ENCODE measurements at places on chromosomes 3 and 15. TPM values are rescaled to one million over a fixed set of nuclear protein-coding genes. Genes with fewer than 3 reads are reported as not detected.

DNA sequence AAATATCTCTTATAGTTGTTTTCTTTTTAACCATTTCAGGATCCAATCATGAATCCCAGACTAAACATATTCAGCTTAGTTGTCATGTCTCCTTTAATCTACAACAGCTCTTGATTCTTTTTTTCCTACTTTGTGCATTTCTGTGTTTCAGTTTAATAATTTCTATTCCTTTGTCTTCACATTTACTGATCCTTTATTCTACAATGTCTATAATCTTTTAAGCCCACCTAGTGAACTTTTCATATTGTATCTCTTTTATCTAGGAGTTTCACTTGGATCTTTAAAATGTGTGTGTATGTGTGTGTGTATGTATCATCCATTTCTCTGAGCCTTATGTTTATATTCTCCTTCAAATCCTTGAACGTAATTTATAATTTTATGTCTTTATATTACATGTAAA, 70.1 kb downstream of the RNF13 start:
- no peak for DNase-seq

- peak; percentile 61 for DNase-seq
Observed at GRCh38 chr15:81338170-81339007, 14.4 kb upstream of the STARD5 start.

DNA sequence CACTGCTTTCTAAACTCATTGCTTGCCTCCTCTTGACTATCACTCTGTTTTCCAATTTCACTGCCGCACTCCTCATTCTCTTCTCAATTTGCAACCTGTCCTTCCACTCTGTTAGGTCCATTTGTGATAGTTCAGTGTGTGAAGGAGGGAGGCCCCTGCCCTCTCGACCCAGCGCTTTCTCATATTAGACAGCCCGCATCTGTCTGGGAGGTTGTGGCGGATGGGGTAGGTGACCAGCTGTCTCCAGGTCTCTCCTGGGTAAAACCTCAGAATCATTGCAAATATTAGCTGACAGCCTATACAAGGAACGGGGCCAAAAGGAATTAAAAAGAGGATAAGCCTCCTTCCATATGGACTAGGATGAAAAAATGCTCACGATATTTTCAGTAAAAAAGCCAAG, 358.3 kb downstream of the SHQ1 start:
- no peak for DNase-seq

The ELL3 gene
- 11.6 TPM for total RNA-seq

GRCh38 chr3:190340071-190340470, 17.8 kb upstream of the CLDN1 start:
- DNase-seq, result no peak

- no peak for DNase-seq
Observed at GRCh38 chr3:112881891-112882290, 35.2 kb upstream of the CD200R1L start.

DNA sequence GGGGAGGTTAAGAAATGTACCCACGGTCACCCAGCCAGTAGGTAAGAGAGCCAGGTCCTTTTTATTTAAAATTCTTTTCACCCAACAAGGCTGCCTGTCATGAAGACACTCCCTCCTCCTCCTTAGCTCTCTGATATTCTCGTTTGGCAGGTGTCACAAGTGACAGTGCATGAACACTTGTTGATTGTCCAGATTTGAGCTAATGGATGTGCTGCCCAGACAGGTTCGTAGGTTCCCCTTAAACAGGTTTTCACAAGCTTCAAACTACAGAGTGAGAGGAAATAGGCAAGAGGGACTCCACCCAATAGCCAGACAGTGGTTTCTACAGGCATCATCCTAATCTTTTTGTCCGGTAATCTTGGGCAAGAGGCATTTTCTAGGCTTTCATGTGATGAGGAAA, 32.2 kb downstream of the ATP13A4 start:
- DNase-seq, result no peak

The KLHL40 gene
- not detected for total RNA-seq

The C2CD4B gene
- total RNA-seq, result 0.70 TPM
